ENCODE measurements at places on chromosomes 1 and 21.
A peak's percentile ranks its signal among the peaks of the same experiment; 100 is the strongest.

- DNase-seq: no peak
Observed at GRCh38 chr1:222420633-222421032, 127.3 kb downstream of the HHIPL2 start.

DNA sequence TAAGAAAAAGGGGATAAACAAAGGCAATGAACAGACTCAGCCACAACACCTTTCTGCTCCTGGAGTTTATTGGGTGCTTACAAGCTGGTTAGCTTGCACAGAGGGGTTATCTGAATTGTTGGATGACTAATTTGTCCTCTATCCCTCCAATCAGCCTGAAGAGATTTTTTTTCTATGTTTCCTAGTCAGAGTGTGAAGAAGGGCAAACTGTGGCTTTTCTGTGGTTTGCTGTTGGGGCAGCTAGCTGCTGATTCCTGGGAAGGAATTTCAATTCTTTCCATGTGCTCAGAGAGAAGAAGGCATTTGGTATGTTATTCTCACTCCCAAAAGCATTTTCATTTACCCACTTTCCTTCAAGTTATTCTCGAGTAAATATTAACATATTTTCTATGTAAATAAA lies 48.6 kb downstream of the PCP4 start:
- no peak for DNase-seq

DNA sequence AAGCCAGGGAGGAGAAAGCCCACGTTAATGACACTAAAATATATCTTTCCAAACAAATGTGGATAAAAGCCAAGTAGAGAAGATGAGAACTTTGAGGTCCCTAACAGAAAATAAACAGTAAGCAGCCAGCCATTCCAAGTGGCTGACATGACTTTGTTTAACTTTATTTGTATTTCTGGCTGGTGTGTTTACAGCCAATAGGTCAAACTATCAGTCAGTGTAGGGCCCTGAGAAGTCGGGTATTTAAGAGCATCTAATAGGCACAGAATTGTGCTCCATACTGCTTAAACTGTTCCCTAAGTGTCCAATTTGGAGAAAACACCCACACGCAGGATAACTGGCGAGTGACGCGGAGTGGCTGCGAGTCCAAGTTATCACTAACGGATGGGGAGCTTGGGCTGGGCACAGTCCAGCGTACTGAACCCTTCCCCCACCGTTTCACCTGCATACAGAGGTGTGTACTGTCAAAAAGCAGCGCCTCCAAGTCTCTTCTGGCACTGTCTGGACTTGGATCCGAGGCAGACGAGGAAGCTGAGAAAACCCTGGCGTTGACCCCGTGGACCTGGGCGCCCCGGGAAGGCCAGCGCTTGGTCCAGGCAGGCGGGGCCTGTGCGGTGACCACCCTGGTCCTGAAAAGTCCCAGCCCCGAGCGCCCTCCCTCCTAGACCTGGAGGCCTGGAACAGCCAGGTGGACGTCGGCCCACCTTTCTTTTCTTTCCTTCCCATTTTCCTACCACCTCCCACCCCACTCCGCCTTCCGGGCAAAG lies 662 bp upstream of the LGALS8 start:
- no peak for DNase-seq

GRCh38 chr1:89519779-89520358 lies 4.8 kb upstream of the LRRC8B start:
- no peak for DNase-seq

GRCh38 chr1:2190491-2190976 lies 4.0 kb downstream of the FAAP20 start:
- DNase-seq: no peak

DNA sequence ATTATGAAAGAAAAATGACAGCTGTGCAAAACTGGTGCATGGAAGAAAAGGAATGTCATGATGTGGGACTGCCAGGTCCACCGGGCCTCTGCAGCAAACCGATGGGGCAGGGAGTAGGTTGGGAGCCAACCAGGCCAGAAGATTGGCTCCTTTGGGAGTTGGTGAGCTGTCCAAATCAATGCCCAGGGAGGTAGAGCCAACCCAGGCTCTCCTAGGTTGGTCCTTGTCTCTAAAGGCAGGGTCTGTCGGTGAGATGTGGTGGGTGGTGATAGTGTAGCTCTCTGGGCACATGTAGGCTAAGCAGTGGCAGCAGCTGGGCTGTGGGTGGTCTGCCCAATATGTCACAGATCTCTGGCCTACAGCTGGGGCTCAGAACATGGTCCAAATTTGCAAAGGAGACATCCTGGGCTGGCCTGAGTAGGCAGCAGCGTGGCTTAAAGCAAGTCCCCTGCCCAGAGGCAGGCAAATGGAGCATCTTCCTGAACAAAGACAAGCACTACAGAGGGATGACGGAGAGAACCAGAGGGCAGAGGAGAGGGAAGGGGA lies 61.2 kb upstream of the PRDX6 start:
- no peak for DNase-seq

DNA sequence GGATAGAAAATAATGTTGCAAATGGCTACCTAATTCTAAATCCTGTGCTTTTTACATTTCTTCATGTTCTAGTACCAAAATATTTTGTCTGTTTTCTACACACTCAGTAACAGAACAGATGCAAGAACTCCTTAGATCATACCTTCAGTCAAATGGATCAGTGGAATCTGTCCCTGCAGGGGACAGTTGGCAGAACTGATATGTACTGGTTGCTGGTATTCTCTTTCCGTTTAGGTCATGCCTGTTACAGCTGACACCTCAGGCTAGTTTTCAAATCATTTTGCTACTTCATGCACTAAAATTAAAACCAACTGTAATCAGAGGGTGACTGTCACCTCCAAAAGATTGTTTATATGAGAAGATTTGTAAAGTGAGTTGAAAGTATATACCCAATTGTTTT lies 109.2 kb downstream of the TNNI3K start:
- DNase-seq: no peak

- DNase-seq: no peak
Observed at GRCh38 chr21:23585419-23585818, 2021.9 kb downstream of the MRPL39 start.

DNA sequence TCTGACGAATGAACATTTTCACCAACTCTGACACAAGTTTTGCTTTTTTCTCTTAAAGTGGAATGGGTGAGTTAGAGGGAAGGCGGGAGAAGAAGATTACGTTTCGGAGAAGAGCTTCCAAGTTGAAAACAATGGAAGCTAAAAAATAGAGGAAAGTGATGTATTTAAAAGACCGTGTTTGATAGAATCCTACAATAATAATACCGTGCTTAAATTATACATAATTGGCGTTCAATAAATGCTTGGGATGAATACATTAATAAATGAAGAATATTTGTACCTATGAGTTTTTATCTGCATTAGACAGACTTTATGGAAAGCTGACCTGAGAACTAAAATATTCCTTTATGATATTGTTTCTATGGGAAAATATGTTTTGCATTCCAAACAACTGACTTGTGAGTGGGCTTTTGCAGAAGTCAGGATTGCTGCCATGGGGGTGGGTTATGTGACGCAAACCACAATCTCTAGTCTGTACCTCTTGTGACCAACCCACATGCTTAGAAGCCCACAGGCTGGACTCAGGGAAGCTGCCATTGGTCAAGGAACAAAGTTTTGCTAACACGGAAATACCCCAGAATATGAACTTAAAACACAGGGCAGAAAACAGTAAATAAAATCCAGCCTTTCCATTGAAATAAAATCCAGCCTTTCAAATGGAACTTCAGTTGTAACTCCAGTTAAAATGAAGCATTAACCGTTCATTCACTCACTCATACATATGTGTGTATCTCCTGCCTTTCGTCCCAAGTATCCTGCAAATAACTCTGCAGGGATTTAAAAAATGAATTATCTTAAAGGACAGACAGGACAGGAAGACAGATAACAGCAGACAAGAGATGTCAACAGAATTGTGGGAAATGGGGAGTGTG lies 21.3 kb upstream of the ATF3 start:
- no peak for DNase-seq

- no peak for DNase-seq
Observed at GRCh38 chr1:14371771-14372497, 226.6 kb upstream of the KAZN start.

- DNase-seq: no peak
Observed at GRCh38 chr1:211627259-211627658, 48.2 kb downstream of the NEK2 start.

- DNase-seq: no peak
Observed at GRCh38 chr1:119008483-119009311, 20.6 kb upstream of the TBX15 start.

GRCh38 chr1:5752746-5753548 lies 239.3 kb downstream of the NPHP4 start:
- DNase-seq: no peak

DNA sequence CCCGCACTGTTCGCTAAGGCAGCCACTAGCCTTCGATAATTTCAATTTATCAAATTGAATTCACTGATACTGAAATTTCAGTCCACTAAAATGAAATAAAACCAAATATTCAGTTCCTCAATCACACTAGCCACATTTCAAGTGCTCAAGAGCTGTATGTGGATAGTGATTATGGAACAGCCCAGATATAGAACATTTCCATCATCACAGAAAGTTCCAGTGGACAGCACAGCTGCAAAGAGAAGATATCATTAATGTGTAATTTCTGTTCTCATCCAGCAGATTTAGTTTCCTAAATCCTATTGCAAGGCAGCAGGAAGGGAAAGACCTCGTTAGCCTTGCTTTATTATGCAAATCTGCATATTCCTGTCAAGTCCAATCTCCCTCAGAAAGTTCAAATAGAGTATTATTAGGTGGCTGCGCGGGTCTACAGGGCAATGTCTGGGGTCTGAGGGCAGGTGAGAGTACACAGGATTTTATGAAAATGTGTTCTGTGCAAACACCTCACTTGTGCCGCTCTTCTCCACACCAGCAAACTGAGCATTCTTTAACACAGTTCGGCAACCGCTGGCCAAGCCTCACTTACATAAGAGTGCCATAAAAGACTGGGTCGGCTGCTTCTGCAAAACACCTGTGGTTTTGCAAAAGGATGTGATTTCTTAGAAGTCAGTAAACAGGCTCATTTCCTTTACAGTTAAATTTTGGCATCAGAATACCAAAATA lies 22.4 kb downstream of the CAPZB start:
- no peak for DNase-seq

GRCh38 chr1:67429011-67429527 lies 1.1 kb downstream of the SERBP1 start:
- DNase-seq: peak; percentile 56

- DNase-seq: no peak
Observed at GRCh38 chr1:2396476-2396875, 4.8 kb downstream of the RER1 start.

GRCh38 chr21:34795175-34795547 lies 126.4 kb downstream of the CLIC6 start:
- DNase-seq: no peak

- no peak for DNase-seq
Observed at GRCh38 chr1:214581785-214582184, 21.2 kb upstream of the CENPF start.

- no peak for DNase-seq
Observed at GRCh38 chr1:108000184-108000583, 35.2 kb upstream of the VAV3 start.

DNA sequence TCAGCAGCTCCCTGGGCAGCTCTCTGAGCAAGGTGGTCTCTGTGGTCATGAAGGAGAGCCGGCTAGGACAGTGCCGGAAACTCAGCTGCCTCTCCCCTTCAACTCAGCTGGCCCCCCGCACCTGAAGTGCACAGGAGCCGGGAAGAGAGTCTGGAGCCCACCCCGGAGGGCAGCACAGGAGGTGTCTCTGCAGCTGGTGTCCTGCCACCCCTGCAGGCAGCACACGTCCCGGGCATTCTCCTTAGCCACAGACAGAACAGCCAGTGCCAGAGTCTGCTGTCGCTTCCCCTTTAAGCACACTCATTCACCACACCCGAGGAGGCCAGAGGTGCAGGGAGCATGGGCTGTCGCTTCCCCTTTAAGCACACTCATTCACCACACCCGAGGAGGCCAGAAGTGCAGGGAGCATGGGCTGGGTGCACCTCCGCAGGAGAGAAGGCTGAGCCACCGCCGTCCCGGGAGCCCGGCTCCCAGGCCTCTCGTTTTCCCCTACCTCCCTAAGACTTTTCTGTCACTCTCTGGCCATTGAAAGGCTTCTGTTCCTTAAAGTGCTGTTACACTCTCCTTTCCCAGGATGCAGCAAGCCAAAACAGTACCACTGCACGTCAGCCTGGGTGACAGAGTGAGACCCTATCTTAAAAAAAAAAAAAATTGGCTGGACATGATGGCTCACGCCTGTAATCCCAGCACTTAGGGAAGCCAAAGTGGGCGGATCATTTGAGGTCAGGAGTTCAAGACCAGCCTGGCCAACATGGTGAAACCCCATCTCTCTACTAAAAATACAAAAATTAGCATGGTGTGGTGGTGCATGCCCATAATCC lies 16.9 kb upstream of the SAMD11 start:
- DNase-seq: no peak

DNA sequence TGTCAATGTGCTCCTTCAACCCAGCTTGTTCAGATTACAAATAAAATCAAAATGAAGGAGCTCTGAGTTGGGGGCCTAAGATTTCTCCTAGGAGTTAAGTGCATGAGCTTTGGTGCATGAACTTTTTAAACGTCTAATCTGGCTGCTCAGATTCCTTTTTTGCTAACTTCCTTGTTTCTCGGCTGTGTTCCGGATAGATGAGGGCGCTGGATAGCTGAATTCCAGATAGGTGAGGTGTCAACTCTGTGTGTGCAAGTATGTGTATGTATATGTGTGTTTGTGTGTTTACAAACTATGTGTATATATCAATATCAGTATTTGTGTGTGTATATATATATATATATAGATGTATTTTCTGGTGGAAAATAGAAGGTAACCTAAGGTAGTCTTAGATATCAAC lies 37.5 kb upstream of the RCAN3 start:
- DNase-seq: no peak

DNA sequence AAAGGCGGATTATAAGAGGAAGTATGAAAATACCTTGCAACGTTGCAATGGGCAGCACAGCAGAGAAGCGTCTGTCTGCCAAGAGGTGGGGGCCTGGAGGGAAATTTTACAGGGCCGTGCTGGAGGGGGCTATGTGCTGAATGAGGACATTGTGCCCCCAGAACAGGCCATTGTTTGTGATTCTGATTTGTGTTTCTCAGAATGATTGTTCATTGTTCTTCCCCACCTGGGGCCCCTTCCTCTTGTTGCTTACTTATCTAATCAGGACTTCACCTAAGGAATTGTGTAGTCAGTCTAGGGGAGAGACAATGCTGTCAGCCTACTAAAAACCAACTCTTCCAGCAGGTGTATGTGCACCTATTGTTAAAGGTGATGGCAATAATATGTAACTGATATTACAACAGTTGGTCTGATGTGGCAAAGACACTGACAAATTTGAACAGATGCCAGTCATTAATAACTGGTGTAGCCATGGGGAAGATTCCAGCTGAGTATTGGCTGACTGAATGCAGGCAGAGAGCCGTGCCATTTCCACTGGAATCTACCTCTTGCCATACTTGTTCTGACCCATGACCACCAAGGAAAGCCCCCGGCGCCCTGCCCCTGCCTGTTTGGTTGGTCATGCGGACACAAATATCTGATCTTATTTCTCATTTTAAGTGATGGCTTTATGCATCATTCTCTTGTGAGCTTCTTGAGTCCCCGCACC lies 45.2 kb upstream of the PSEN2 start:
- no peak for DNase-seq

Data from activated T-cell treated with anti-CD3 and anti-CD28 coated beads for 24 hours (primary cell).